Amniotic stem cell (primary cell): ENCODE measurements at places on chromosomes 3 and 15.

DNA sequence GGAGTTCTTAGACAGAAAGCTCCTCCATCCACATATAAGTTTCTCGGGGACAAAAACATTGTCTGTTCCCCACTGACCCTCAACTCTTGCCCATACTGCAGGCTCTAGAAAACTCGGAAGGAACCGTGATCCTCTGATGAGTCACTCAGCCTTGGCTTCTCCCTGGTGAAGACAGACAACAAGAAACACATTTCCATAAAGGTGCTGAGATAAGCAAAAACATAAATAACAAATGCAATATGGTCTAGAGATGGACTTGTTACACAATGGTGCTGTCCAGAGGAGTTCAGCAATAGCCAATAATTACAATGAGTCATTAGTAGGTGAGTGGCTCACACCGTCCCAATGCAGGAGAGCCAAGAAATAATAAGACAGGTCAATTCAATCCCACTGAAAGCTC, 43.7 kb downstream of the MAGI1 start:
- no peak for DNase-seq

- DNase-seq = no peak
These were observed 118.5 kb downstream of the MYLK start for GRCh38 chr3:123765475-123766128.

DNA sequence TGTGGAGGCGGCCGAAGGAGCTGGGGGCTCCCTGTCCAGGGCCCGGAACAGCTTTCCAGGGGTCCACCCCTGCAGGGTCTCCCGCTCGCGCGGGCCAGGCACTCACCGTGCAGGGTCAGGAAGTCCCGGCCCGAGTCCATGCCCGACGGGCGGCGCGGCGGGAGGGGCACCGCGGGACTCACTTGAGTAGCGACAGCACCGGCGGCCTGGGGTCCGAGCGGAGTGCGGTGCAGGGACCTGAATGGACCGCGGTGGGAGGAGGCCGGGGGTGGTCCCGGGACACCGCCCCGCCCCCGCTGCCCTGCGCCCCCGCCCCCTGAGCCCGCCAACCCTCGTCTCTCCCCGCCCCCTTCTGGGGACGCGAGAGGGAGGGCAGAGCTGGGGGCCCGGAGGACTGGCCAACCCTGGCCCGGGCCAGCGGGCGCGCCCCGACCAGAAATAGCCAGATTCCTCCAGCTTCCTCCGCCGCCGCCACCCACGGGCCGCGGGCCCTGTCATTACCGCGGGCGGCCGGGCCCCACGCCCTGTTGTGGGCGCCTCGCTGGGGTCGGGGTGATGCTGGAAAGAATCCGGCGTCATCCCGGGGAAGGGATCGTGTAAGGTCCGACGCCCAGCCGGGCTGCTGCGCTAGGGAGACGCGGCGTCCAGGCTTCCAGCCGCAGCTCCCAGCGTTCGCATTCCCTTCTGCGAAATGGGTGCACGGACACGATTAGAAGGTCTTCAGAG, at the start of gene PLCD1:
Gene PLCD1, minus strand, starts transcription at position 243 of the 726 bp plus-strand sequence. Its CDS starts 103 bp downstream, at position 140.
- no peak for DNase-seq

- no peak for DNase-seq
These were observed 83.1 kb upstream of the SETMAR start for GRCh38 chr3:4220065-4220464.

DNA sequence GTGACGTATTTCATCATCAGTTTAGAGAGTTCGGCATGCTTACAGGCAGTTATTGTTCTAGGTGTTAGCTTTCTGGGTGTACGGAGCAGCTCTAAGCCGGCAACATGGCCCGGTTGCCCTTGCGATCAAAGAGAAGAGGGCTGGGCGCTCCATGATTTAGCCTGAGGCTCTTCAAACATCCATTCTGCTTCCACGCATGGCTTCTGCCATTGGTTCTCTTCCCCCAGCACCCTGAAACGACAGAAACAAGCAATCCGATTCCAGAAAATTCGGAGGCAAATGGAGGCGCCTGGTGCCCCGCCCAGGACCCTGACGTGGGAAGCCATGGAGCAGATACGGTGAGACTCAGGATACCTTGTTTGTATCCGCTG, 574 bp downstream of the NGRN start:
- DNase-seq = no peak

DNA sequence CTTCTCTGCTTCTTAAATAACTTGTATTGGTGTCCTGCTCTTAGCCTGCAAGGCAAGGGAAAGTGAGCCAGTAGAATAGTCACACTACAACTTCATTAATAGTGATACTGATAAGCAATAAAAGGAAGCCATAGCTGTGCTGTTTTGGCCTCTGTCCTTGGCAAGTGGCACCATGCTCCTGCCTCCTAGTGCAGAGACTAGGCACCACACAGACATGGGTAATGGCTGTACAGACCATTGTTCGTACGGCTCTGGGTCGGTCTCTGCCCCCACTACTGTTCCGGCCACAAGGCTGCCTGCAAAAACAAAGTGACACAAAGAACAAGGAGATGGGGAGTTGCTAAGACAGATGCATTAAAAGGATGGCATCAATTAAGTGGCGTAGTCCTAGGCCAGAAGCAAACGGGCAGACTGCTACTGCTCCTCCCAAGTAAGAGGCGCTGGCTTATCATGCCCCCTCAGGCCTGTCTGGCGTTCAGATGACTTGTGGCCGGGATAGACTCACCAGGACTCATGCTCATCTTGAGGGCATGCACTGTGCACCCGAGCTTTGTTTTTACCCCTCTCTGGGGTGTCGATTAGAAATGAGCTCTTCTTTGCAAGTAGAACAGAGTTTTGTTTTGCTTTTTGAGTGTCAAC, 75.6 kb downstream of the TRAK1 start:
- DNase-seq = no peak

GRCh38 chr3:31105438-31106077, 211.1 kb upstream of the GADL1 start:
- DNase-seq = peak; percentile 54

GRCh38 chr15:52695154-52695553, 16.0 kb upstream of the ATOSA start:
- DNase-seq = no peak

- no peak for DNase-seq
These were observed 31.9 kb upstream of the THSD4 start for GRCh38 chr15:71083349-71083748.

DNA sequence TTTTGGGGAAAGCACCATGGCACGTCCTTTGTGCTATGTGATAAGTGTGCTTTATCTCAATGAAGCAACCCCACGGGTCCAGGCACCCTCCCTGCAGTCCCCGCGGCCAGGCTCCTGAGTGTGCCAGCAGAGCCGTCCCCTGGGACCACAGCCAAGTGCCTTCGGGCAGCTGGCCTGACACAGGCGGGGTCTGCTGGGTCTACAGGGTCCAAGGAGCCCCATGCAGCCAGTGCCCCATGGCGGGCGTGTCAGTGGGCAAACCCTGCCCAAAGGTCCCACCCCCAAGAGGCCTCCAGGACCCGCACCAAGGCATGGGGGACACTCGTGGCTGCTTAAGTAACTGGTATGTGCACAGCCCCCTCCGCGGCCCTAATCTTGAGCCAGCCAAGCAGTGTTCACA, 35.3 kb downstream of the KLHL25 start:
- no peak for DNase-seq

- no peak for DNase-seq
These were observed 176.1 kb downstream of the TBC1D2B start for GRCh38 chr15:77901251-77901881.
